ENCODE measurements at places on chromosomes 1 and 21.

- no peak for DNase-seq
Observed at GRCh38 chr1:206709322-206709721, 24.6 kb downstream of the MAPKAPK2 start.

DNA sequence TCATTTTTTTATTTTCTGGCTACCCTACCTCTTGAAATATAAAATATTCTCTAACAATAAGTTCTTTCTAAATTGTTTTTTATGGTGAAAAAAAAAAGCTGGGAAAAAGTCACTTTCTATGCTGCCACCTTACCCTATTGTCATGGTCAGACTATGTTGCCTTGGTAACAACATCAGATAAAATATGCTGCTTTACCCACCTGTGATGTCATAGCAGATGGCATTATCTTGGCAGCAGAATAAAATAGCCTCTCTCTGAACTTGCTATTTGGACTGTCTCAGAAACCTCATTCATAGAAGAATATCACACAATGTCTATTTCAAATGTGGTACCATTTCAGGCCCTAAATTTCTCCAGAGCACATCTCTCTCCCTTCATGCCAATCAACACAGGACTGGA, 69.6 kb upstream of the SGIP1 start:
- no peak for DNase-seq

DNA sequence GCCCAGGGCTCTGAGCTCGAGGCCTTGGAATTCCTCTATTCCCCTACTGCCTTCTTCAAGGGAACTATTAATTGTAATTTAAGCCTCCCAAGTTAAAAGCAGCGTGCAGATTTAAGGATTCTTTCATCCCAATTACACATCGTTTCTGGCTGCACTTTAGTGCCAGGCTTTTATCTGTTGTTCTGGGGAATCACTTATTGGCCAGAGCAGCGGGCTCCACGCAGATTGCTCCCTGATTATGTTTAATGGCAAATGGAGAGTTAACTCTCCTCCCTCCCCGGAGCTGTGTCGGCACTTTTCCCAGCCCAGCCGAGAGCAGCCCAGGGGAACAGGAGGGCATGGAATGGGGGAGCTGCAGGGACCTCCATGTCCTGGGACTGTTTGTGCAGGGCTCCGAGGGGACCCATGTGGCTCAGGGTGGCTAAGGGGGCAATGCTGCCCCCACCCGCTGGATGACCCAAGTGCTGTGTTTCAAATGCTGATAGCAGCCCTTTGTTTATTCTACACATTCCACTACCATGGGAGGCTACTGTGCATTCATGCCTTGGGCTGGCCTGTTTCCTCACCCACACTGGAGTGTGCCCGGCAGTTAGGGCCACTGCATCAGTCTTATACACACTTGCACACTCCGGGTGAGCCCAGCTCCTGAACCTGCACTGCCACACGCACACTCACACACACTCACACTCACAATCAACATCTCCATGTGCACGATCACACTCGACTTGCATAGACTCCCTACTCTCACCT, 93.3 kb upstream of the POU3F1 start:
- no peak for DNase-seq

DNA sequence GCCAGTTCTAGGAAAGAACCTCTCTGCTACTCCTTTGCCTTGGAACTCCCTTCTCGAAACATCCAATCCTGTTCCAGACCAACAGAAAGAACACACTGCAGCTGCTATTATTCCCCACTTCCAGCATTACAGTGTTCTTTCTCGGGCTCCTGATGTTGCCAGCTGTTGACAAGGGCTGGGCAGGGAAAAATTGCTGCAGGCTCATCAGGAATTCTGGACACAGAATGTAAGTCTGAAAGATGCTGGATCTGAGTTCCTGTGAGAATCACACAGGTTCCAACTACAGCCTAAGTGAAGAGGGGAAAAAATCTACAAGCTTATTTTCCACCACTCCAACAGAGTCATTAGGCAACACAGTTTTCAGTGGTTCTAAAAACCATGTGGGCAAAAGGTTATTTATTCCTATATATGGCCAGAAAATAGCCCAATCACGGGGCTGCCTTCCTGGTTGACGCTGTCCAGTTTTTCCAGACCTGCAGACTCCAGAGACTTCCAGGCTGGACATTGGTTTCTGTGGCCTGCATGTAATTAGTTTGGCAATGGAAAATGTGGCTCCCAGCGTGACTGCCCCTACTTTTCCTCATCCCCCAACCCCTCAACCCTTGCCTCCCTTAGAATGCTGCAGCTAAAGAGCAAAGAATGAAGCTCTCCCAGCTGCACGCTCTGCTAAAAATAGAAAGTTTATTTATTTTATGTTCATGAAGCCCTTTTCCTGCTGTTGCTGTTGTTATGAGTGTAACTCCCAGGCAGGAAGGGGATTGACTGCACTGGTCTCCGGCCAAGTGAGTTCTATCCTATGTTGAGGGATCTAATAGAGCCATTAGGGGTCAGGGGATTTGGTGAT, 8.3 kb upstream of the KIAA0040 start:
- DNase-seq, result no peak

GRCh38 chr21:42276076-42276475, 39.1 kb downstream of the TFF3 start:
- no peak for DNase-seq

DNA sequence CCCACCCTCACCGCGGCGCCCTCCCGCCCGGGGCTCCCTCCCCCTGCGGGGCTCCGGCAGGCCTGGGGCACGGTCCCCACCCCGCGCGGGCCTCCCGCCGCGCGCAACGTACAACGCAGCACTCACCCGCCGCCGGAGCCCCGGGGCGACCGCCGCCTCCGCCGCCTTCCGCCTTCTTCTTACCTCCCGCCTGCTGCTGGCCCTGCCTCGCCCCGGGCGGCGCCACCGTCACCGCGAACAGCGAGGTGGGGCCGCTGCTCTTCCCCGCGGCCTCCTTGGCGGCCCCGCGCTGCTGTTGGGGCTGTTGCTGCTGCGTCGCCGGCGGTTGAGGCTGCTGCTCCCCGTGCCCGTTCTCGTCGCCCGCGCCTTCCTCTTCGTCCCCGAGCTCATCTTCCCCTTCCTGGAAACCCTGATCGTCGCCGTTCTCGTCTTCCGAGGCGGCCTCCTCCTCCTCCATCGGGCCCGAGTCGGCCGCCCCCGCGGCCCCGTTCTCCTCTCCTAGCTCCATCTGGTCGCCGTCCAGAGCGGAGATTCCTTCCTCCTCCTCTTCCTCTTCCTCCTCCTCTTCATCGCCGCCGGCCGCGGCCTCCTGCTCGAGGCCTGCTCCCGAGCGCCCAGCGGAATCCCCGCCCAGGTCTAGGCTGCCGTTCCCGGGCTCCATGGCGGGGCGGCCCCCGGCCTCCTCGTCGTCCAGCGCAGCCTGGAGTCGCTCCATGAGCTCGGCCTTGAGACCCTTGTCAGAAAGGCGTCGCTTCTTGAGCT, 671 bp downstream of the HNRNPU start:
- DNase-seq, result peak; percentile 26

DNA sequence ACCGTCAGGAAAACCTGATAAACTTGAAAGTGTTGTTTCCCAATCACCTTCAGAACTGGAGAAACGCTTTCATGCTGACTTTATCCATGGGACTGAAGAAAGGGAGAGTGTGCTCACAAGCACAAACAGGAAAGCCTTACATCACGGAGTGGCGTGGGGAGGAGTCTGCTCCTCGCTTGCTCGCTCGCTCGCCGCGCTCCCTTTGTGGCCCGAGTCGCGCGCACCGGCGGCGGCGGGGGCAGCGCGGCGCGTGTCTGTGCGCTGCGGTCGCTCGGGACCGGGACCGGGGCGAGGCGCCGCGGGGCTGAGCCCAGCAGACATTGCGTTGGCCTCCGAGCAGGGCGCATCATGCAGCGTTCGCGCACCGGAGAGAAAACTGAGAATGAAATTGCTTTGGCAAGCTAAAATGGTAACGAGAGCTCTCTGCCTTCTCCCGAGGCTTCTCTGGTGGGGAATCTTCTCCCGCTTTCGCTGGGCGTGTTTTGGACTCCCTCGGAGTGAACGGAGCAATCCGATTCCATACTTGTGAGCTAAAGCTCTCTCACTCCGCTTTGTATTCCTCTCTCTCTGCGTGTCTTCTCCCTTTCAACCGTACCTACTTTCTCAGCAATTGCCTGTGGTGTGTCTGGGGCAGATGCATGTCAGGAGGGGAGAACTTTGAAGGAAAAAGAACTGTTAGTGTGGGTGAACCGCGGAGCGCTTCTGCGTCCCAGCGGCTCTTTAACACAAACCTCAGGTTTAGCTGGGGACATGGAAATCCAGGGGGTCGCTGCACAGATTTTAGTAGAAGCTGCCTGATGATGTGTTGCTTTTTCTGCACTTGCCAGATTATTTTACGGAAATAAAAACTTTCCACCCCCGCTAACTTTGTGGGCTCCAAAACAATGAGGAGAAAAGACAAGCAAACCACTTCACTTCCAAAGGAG, at the start of gene RGL1:
TSS of gene RGL1 (plus strand) at position 205 of the 926 bp plus-strand sequence. CDS start at position 383, 178 bp downstream.
- peak; percentile 36 for DNase-seq
